Stimulated activated naive CD8-positive, alpha-beta T cell treated with anti-CD3 and anti-CD28 coated beads, Interleukin-15, Interleukin-2, amounts not matched to agents 100 U/mL and 50 U/mL, for 24 hours (primary cell): ENCODE measurements at places on chromosomes 4 and X.

GRCh38 chr4:89754531-89754930 lies 82.4 kb downstream of the SNCA start:
- DNase-seq: no peak

DNA sequence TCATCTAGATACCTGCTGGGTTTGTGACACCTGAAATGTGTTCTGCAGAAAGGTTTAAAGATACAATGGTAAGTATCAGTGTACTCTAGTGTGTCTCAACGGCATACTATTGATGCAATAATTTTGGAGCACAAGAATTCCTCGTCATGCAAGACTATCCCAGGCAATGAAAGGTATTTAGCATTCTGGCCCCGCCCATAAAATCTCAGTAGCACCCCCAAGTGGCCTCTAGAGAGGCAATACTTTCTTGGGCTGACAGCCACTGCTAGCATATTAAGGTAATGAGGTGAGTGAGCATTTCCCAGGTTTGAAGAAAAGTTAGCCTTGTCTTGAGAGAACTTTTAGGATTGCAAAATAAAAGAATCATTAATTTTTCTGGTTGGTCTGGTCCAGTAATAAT lies 24.0 kb downstream of the TAB3 start:
- DNase-seq: peak; percentile 16

DNA sequence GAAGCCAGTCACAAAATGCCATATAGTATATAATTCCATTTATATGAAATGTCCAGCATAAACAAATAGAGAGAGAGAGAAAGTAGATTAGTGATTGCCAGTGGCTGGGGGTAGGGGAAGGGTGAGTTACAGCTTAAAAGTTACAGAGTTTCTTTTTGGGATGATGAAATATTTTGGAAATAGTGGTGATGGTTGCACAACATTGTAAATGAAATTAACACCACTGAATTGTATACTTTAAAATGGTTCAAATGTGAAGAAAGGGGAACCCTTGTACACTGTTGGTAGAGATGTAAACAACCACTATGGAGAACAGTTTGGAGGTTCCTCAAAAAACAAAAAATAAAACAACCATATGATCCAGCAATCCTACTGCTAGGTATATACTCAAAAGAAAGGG lies 131.2 kb upstream of the GPC4 start:
- no peak for DNase-seq

GRCh38 chr4:108484187-108484586 lies 136.2 kb upstream of the RPL34 start:
- no peak for DNase-seq

DNA sequence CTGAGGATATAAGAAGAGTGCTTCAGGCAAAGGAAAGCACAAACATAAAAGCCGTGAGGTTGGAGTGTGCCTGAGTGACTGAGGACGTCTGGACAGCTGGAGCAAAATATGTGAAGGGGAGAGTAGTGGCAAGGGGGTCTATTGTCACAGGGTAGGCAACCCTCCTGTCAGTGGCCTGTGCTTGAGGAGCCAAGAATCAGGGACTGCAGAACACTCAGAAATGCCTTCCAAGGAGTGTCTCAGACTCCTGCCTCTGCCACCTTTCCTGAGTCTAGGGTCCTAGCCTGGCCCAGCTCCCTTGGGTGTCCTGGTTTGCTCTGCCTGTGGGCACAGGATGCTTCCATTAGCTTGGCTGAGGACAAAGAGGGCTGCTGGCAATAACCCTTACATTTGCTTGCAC lies 152.5 kb upstream of the PJA1 start:
- DNase-seq: no peak

DNA sequence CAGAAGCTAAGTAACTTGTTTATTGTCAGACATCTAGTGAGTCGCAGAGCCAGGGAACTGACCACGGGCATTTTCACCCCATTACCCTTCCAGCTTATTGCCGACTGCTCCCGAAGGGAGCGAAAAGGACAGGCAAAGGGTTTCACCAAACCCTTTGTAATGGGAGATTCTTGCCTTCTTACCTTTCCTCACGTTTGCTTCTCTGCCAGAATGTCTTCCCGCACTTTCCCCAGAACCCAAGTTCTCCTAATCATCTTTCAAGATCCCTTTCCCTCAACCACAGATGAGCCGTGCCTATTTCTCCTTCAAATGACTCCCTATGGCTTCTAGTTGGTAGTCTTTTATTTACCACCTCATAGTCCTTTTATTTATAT lies 520 bp upstream of the SRP72 start:
- DNase-seq: no peak

- peak; percentile 6 for DNase-seq
Measured at GRCh38 chrX:11341274-11342201, 48.3 kb downstream of the AMELX start.

GRCh38 chr4:106507440-106507839 lies 138.9 kb upstream of the GIMD1 start:
- no peak for DNase-seq

DNA sequence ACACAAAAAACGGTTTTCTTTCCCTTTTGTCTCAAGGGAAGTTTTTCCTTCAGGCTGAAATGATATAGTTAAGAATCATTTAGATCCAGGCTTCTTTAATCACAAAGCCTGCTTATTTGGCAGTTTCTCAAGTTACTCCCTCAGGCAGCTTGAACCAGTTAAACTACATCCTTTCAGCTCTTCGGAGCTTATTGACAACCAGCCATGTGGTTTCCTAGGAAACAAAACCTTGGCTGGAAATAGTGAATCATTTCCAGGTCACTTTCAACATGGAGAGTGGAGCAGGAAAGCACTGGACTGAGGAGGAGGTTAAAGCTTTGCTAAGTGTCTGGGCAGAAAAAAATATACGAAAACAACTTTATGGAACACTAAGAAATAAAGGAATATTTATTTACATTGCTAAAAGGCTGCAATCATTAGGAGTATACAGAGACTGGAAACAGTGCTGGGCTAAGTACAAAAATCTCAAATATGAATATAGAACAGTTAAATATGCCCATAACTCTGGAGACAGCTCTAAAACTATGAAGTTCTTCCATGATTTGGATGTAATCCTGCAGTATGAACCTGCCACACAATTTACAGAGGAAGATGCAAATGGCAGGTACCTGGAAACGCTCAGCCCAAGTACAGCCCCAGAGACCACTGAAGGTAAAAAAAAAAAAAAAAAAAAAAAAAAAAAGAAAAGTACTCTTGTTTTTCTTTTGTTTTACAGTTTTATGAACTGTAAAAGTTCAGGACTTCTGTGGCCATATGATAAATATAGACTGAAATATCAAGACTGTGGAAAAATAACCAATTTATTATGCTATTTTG lies 23.2 kb upstream of the AASDH start:
- DNase-seq: no peak

DNA sequence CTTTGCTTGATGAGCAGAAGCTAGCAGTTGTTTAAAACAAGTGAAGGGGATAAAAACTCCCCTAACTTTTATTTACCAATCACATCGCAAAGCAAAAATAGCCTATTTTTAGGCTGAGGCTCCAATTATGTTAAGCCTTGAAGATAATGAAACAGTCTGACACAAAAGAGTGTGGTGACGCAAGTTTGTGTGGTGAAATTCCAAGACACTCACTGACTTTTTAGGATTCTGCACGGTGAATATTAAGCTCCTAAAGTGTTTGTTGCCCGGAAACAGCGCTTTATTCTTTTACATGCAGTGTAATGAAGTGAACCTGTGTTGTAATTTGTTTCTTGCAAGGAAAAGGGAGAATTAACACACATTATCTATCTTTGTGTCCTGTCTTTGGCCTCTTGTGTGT lies 74.8 kb downstream of the POLA1 start:
- DNase-seq: no peak

- no peak for DNase-seq
Measured at GRCh38 chrX:124263743-124264142, 68.7 kb upstream of the TEX13D start.

- DNase-seq: no peak
Measured at GRCh38 chr4:52914051-52914605, 52.0 kb downstream of the RASL11B start.

DNA sequence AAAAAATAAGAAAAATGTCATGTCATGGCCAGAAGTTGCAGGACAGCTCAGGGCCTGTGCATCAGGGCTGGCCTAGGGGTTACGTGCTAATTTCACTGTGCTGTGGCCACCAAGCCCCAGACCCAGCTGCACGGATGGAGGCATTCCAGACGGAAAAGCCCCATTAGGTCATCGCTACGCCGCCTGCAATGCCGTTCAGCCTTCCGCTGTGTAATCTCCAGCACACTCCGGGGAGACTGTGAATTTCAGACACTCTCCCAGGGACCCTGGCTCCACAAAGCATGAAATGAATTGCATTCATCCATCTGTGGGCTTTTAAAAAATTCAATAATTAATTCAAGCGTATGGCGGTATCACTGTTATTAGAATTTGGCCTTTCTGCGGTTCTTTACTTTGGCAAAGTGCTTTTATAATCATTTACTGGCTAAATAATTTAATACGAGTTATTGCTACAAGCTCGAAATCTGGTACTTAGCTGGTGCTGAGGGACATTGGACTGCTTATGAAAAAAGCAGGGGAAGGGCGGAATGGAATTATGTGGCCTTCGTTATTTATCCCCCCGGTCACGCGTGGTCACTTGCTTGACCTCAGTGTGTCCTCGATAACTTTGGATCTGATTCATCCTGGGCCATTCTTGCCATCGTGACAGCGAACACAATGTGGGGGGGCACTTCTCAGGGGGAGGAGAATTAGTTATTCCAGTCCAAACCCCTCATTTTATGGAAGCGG lies 9.0 kb upstream of the NSG1 start:
- DNase-seq: no peak

DNA sequence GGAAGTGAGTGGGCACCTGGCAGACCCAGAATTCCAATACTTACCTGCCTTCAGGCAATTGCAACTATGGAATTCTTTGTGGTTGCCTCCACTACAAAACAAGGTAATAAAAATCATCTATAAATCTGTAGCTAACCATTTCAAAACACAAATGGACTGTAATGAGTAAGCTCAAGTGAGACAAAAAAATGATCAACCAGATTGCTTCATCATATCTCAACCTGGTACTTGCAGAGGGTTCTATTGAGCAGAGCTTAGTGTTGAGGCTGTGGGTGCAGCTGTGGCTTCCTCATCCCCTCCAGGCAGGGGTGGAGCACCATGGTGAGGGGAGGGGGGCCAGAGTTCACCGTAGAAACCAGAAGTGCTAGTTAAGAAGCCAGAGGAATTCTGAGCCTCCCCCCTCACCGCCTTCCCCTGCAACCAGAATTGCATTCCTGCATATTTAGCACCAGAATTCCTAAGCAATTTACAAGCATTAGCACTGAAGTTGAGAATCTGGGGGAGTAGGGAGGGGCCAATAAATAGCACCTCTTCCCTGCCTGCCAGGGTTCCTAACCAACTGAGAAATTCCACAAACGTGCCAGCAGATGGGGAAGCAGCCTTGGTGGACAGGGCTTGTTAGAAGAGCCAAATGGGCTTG lies 11.5 kb downstream of the CTAG1A start:
- no peak for DNase-seq

- DNase-seq: no peak
Measured at GRCh38 chr4:66797608-66798007, 747.7 kb downstream of the CENPC start.

DNA sequence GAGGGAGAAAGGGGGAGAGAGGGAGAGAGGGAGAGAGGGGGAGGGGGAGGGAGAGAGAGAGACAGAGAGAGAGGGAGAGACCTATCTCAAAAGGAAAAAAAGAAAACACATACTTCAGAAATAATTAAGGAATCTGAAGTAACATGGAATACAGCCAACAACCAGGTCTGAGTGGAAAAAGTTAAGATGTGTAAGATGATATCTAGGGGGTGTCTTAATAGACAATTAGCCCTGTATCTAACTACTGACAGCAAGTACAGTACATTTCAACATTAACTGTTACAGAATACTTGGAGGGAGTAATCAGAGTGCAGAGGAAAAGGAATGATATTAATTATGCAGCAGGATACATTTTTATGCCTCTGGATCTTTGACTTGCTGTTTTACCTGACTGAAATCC lies 22.4 kb downstream of the NUP54 start:
- DNase-seq: no peak

DNA sequence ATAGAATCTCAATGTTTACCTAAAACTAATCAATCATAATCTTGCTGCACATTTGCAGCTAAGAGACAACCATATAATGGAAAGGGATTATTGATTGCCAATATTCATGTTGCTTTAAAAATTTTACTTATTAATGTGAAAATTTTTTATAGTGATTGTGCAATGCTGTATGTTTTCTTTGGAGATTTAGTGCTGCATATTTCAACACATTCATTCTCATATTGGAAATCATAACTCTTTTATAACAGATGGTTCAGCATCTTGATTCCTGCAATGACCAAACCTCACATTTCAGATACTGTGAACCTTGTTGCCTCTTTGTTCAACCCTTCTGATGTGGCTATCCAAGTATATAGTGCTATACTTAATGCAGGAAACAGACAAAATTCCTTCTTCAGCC lies 502.6 kb downstream of the C4orf33 start:
- no peak for DNase-seq

DNA sequence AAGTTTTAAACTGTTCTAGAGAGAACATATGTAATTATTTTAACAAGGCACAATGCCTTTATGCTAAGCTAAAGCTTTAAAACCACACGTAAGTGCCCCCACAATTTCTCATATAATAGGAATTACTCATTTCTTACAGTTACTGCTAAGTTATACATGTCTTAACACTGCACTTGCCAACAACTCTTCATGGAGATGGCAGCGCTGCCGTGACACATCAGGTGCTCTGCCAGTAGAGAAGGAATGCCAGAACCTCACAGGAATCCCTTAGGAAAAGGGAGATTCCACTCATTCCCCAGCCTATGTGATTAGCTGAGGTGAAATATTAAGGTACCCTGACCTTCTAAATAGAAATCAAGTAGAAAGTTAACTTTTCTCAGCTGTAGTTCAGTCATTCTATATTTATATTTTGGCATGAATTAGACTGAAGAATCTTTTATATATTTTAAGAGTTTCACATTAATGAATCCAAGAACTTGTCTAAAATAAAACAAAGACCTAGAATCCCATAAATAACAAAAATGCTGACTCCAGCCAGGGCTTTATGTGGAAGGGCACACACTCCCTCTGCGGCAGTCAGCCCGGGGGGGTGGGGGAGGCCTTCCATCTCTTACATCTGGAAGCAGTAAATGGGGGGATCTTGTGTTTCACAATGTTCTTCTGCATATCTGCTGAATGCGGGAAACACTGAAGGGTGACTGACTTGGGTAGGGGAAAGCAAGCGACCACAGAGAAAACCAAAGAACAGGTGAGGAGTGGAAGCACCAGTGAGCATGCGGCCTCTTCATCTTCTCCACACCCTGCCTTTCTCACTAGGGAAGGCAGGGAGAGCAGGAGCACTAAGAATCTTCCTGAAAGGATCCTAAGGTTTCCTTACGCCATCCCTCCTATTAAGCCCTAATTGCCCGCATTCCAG lies 23.7 kb downstream of the ACSL1 start:
- DNase-seq: no peak

DNA sequence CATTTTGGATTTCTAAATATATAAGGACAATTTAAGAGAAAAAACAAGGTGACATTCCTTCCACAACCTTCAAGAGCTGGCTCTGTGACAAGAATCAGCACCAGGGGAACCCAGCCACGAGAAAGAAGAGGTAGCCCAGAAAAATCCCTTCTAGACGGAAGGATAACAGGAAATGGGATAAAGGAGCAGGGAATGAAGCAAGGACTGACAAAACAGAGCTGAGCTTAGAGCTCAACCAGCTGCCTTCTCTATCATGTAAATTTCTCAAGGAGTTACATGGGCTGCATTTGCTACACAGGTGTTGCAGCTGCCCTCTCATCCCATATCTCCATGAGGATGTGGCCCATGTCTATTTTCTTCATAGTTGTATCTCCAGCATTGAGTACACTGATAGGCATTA lies 154.2 kb upstream of the PRDX4 start:
- no peak for DNase-seq
